ENCODE measurements at places on chromosomes 13 and 19. TPM values are rescaled to one million over a fixed set of nuclear protein-coding genes. Genes with fewer than 3 reads are reported as not detected.

- H3K4me1 ChIP-seq, result no peaks in the 10 kb centered on the region
- H3K27ac ChIP-seq, result no peak overlapping the region
- peaks cover 40% of the 10 kb centered on the region for H3K36me3 ChIP-seq
- no peaks in the 10 kb centered on the region for H3K27me3 ChIP-seq
Observed at GRCh38 chr19:5925830-5926427, 11.9 kb downstream of the CAPS start.

DNA sequence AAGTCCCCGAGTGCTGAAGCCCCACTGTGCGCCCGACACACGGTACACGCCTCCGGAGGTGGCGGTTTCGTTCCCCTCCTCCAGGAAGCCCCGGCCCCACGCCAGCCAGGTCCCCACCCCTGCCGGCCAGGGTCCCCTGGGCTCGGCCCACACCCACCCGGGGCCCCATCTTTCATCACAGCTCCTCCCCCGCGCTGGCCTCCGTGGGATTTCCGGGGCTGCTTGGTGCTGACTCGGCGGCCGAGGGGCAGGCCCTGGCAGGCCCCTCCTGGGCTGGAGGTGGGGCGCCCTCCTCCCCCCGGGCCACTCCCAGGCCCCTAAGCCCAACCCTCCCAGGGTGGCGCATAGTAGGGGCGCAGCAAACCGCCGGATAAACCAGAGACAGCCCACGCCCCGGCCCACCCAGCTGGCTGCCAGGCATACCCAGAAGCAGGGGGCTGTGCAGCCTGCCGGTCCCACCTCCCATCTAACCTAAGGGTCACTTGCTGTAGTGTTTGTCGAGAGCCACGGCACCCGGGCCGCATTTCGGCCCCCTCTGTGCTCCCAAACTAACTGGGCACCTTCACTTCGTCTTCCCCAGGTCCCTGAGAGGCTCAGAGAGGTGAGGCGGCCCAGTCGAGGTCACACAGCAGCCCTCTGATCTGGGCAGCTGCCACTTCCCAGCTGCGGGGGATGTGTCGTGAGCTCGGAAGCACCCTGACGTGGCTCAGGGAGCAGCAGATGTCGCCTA, 6.6 kb downstream of the ZBTB7A start:
- H3K36me3 ChIP-seq, result peaks cover 10% of the 10 kb centered on the region
- no peak for DNase-seq
- peak overlapping the region; percentile 79 for H3K27ac ChIP-seq
- H3K4me1 ChIP-seq, result peaks cover 38% of the 10 kb centered on the region
- no peak overlapping the region for H3K4me3 ChIP-seq
- no peaks in the 10 kb centered on the region for H3K27me3 ChIP-seq

GRCh38 chr19:6252066-6252465, 27.7 kb downstream of the MLLT1 start:
- no peak for DNase-seq
- H3K36me3 ChIP-seq, result peaks cover 25% of the 10 kb centered on the region
- no peak overlapping the region for H3K27ac ChIP-seq
- no peak overlapping the region for H3K4me3 ChIP-seq

Gene CRX
- total RNA-seq, result not detected

DNA sequence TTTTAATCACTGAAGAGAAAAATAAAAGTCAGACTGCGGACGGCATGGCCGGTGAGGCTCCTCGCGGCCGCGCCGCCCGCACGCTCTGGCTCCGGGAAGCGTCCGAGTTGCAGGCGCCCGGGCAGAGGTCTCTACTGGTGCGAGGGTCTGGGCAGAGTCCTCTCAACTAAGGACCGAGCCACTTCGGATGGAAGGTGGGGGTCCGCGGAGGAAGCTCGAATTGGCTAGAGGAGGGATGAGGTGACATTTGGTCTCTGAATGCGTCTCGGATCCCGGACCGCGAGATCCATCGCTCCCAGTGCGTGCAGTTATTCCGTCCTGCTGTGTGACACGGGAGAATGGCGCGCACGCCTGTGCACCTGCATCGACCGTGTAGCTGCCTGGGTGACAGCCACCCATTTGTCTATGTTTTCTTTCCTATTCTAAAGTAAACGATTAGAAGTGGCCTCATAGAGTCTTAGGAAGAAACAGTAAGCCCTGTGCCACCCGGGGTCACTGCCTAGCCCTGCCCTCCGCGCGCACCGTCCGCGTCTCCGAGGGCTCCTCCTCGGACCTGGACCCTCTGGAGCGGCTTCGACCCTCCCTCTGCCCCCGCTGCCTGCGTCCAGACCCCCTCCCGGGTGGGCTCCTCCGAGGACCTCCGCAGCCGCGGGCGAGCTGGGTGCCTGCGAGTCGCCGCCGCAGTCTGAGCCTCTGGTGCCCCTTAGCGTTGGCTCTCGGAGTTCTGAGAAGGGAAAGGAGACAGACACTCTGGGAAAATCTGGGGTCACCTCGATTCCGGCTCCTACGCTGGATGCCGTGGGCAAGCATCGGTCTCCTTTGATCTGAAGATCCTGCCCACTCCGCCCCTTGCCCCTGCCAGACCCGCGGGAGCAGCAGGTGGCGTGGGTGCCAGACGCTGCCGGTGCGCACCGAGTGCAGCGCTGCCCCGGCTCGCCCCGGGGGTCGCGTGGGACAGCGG, 347.4 kb downstream of the LIG4 start:
- H3K27ac ChIP-seq, result no peak overlapping the region
- H3K27me3 ChIP-seq, result peaks cover 49% of the 10 kb centered on the region
- H3K4me3 ChIP-seq, result peak overlapping the region; percentile 61
- H3K4me1 ChIP-seq, result peaks cover 14% of the 10 kb centered on the region

DNA sequence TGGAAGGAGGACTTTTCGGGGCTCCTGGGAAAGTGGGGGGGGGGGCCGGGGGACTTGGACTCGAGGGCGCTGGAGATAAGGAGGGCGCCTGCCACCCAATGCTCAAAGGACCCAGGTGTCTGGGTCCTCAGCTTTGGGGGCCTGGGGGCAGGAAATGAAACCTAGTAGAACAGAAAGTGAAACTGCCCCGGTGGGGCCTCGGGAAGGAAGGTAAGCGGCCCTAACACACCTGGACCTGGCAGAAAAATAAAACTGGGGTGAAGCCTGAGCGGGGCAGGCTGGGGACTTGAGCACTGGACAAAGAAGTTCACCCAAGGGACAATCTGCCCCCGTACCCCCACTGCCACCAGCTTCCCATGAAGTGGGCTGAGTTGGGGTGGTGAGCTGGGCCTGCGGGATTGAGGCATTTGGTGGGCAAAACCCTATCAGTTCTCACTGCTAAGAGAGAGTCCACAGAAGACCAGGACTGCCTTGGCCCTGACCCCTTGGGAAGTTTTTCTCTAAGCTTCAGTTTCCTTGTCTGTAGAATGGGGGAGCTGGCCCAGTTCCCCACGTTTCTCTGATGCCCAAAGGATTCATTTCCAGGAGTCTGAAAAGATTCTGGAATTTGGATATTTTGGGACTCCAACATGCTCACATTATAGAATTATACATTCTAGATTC, 2.3 kb downstream of the PRKD2 start:
- peak; percentile 76 for DNase-seq
- peak overlapping the region; percentile 96 for H3K4me3 ChIP-seq
- H3K27ac ChIP-seq, result peak overlapping the region; percentile 94
- peaks cover 13% of the 10 kb centered on the region for H3K36me3 ChIP-seq

Gene IGFL3
- total RNA-seq, result not detected

DNA sequence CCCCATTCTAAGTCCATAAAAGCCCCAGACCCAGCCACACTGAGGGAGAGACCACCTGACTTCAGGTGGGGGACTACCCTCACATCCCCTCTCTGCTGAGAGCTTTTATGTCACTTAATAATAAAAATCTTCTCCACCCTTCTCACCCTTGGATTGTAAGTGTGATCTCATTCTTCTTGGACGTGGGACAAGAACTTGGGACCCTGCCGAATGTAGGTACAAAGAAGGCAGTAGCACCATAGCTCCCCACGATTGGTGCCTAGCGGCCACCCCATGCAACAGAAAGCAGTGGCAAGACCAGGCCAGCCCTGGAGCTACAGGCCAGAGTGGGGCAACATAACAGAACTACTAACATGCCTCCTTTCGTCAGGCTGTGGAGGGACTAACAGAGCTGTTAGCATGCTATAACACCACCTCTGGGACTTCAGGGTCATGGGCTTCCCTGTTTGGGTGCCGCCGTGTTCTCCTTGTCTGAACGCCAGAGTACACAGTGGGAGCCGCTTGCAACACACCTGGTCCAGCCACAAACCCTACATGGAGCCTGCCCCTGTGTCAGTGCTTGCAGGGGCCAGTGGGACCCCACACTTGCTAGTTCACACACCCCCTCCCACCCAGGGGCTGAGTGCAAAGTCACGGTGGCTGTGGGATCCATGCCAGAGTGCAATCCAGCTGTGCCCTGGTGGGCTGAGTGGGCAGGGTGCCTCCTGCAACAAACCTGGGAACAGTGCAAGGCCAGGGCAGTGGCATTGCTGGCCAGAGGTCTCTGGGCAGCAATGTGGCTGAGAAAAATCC, 5.2 kb upstream of the FBXO17 start:
- no peak for DNase-seq
- no peak overlapping the region for H3K27ac ChIP-seq
- H3K27me3 ChIP-seq, result peaks cover 14% of the 10 kb centered on the region
- H3K4me1 ChIP-seq, result peaks cover 16% of the 10 kb centered on the region

Gene LEUTX
- total RNA-seq, result not detected

Gene CC2D1A
- 28.6 TPM for total RNA-seq

GRCh38 chr19:20664901-20665781, 3.8 kb upstream of the ZNF626 start:
- no peak overlapping the region for H3K27ac ChIP-seq
- peaks cover 27% of the 10 kb centered on the region for H3K36me3 ChIP-seq
- no peaks in the 10 kb centered on the region for H3K27me3 ChIP-seq
- H3K4me1 ChIP-seq, result peaks cover 15% of the 10 kb centered on the region
- DNase-seq, result no peak

GRCh38 chr13:46629811-46630413, 76.9 kb downstream of the LRCH1 start:
- H3K4me1 ChIP-seq, result peaks cover 50% of the 10 kb centered on the region
- H3K36me3 ChIP-seq, result no peaks in the 10 kb centered on the region
- no peak overlapping the region for H3K4me3 ChIP-seq
- H3K27me3 ChIP-seq, result no peaks in the 10 kb centered on the region

DNA sequence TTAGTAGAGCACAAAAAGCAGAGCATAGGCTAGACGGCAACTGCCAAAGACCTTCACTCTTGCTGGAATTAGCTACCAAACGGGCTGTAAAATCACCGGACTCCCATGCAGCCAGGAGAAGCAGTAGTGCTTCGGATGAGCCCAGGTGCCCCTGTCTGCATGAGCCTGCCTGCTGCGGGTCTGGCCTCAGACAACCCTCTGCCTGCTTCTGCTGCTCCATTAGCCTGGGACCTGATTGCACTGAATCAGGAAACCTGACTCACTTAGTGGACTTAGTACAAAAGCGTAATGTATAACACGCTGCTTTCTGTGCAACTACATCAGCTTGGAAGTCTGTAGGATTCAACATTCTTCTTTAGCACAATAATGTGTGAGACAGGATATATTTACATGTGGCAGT, 170.0 kb downstream of the LMO7 start:
- peaks cover 26% of the 10 kb centered on the region for H3K4me1 ChIP-seq
- no peak overlapping the region for H3K4me3 ChIP-seq
- peaks cover 12% of the 10 kb centered on the region for H3K36me3 ChIP-seq

DNA sequence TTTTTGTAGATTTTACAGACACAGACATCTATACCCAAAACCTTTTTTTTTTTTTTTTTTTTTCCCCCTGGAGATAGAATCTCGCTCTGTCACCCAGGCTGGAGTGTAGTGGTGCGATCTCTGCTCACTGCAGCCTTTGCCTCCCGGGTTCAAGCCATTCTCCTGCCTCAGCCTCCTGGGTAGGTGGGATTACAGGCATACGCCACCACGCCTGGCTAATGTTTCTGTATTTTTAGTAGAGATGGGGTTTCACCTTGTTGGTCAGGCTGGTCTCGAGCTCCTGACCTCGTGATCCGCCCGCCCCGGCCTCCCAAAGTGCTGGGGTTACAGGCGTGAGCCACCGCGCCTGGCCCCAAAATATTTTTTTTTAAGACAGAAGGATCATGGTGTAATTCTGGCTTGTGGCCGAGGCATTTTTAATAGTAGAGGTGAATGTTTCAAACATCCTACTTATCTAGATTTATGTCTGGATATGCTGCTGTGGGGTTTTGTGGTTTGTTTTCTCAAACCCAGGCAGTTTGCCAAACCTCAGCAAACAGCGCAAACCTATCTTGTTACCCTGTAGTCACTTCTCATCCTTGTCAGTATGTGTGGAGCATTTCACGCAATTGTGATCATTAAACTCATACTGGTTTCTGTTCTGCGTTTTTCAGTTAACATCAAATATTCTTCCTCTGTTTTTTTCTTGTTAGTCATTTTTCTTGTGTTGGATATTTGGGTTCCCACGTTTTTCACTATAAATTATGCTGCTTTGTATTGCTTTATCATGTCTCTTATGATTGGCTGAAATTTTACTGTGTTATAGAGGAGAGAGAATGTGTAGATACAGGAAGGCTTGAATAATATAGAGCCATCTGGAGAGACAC, 36.2 kb upstream of the GARRE1 start:
- peak; percentile 86 for DNase-seq
- H3K4me3 ChIP-seq, result peak overlapping the region; percentile 52
- H3K27me3 ChIP-seq, result no peaks in the 10 kb centered on the region
- H3K36me3 ChIP-seq, result peaks cover 45% of the 10 kb centered on the region
- H3K4me1 ChIP-seq, result peaks cover 47% of the 10 kb centered on the region
- H3K27ac ChIP-seq, result peak overlapping the region; percentile 73

Gene KIR2DL4
- not detected for total RNA-seq

DNA sequence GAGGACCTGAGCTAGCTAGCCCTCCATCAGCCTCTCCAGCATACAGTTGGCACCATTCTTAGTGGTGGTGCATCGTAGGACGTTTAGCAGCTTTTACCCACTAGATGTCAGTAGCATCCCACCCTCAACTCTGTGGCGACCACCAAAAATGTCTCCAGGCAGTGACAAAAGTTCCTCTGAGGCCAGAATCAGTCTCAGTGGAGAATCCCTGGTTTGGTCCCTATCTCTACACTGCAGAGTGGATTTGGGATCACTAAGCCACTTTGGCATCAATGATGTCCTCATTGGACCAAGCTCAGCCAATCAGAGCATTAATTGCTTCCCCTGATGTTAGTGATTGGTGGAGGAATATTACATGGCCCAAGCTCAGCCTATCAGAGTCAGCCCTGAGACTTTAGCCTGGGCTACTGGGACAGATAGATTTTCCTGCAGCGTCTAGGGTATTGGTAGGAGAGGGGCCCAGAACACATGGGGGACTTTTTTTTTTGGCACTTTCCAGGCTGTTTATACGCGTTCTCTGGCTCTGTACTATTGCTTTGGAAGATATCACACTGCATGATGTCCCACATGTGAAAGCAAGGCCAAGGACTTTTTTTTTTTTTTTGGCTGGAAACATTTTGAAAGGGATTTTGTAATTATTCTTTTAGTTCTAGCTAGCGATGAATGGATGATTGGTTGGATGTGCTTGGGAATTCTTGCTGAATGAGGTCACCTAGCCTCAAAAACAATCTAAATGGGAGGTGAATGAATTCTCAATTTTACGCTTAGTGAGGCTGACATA, 7.0 kb downstream of the TMEM221 start:
- no peak overlapping the region for H3K4me3 ChIP-seq
- no peaks in the 10 kb centered on the region for H3K27me3 ChIP-seq
- no peaks in the 10 kb centered on the region for H3K4me1 ChIP-seq
- H3K36me3 ChIP-seq, result no peaks in the 10 kb centered on the region
- peak; percentile 31 for DNase-seq
